ENCODE measurements at places on chromosomes 2 and 18.

- DNase-seq, result no peak
Measured at GRCh38 chr2:24231461-24231881, 56.6 kb downstream of the FAM228A start.

GRCh38 chr18:47898055-47898454 is 32.4 kb downstream of the SMAD2 start:
- no peak for DNase-seq

DNA sequence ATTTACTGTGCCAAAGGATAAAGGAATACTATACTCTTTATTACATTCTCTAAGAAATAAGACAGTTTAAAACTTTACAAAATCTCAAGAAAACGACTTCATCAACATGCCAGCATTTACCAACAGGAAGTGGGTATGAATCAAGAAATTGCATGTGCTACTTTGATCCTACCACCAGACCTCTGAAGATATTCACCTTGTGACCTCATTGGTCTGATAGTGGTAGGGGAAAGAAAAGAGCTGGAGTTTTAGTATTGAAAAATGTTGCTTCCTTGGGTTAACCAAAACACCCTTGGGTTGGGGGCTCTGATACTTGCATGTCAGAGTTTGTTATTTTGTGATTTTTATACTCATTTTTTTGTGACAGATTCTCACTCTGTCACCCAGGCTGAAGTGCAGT is 84.1 kb upstream of the LPIN2 start:
- DNase-seq, result no peak

DNA sequence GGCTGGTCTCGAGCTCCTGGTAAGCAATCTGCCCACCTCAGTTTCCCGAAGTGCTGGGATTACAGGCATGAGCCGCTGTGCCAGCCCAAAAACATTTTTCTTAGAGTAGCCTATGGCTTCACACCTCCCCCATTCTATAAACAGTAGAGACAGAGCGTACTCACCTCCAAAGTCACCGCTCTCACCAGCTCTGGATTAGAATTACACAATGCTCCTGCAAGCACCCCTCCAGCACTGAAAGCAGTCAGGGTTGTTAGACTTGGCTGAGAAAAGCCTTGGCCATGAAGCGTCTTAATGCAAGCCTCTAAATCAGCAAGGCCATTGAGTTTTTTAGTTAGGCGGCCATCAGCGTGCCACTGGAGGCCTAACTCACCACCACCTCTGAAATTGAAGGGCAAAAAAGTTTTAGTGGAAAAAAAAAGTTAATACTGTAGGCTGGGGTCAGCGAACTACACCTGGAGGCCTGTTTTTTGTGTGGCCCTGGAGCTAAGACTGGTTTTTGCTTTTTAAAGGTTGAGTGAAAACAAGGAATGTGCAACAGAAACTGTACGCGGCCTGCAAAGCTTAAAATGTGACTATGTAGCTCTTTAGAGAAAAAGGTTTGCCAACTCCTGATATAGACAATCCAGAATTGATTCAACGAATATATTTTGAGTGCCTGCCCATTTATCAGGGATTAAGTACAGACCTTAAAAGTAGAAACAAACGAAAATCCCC is 34.6 kb downstream of the PREPL start:
- no peak for DNase-seq

- DNase-seq, result no peak
Measured at GRCh38 chr18:50682852-50683251, 123.0 kb downstream of the MAPK4 start.

DNA sequence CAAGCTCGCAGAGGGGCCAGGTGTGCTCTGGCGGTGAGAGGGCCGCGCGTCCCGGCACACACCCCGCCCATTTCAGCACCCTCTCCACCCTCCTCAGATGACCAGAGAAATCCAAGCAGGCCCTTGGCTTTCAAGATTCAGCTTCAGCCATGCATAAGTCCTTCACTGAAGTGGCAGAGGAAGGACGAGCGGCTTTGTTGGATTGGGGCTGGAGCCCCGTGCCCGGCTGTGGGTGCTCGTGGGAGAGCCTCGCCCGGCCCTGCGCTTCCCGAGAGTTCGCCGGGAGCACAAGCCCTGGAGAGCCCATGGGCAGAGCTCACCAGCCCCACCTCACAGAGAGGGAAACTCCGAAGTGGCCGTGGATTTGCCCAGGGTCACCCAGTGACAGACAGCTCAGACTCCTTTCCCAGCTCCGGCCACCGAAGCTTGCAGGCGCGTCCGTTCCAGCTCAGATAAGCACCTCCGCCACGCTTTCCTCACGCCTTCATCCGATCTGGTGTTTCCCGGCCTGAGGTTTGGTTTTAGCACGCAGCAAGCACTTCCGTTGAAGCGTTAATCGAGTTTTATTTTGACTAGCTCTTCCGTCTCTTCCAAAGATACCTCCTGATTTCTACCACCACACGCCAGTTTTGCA is 45.6 kb upstream of the MTCL1 start:
- no peak for DNase-seq

Measured in activated naive CD8-positive, alpha-beta T cell treated with anti-CD3 and anti-CD28 coated beads, Interleukin-2, amount 10 ng/mL, durations not matched to agents 7 days and 5 days (primary cell).